Stimulated activated CD8-positive, alpha-beta memory T cell treated with anti-CD3 and anti-CD28 coated beads, Interleukin-2, amount 100 ng/mL, for 48 hours (primary cell): ENCODE measurements at places on chromosomes 2 and 18.

- no peak for DNase-seq
Measured at GRCh38 chr2:209726311-209726710, 45.3 kb upstream of the UNC80 start.

GRCh38 chr2:72204786-72205503 is 57.3 kb upstream of the CYP26B1 start:
- DNase-seq: no peak

GRCh38 chr18:48643262-48643661 is 104.4 kb downstream of the CTIF start:
- no peak for DNase-seq

GRCh38 chr2:101223814-101224231 is 28.9 kb upstream of the CNOT11 start:
- DNase-seq: peak; percentile 7

DNA sequence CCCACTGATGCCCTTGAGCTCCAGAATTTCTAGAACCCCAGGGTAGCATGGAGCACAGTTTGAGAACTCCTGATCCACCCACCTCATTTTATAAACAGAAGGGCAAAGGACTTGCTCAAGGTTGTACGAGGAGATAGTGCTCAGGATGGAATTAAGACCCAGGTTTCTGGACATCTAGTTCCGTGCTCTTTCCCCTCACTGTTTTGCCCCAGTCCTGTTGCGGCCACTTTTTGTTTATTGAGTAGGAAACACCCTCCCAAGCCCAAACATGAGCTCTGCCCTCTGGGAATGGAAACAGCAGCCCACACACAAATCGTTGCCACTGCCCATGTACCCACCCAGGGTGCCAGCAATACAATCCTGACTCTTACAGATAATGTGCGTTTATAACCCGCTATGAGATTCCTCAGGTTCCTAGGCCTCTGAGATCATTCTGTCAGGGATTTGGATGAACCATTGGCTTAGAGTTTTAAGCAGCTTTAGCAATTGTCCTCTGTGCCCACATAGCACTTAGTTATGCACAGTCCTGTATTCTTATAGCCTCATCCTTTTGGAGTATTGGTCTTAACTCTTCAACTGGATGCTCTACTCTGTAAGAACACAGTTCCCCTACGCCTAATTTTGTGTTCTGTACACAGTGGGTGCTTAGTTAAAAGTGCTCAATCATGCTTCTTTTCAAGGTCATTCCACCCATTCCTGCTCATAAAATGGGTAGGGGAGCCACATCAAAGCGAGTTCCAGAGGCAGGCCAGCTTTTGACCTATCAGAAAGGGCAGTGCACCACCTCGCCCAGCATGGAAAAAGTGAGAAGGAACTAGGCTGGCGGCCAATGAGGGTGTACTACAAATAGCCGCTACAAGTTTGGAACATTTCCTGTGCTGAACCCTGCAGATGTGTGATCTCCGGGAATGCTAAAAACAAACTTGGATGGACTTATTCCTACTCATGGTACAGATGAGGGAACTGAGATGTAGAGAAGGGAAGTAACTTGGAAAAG is 60.3 kb upstream of the IGFBP2 start:
- no peak for DNase-seq

- no peak for DNase-seq
Measured at GRCh38 chr2:218323526-218324472, 31.5 kb upstream of the TMBIM1 start.

GRCh38 chr2:86441882-86442641 is 891 bp downstream of the KDM3A start:
- peak; percentile 39 for DNase-seq

DNA sequence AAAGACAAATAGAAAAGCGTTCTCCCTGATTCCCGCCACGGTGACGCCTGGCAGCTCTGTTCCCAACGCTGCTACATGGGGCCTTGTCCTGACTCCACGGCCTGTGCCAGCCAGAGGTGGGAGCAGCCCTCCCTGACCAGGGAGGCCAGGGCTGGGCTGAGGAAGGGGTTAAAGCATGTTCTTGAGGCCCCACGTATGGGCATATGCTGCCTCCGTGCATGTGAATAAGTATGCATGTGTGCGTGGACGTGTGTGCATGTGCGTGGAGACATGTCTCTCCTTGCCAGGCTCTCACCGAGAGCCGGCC is 1.6 kb upstream of the SNED1 start:
- DNase-seq: no peak

DNA sequence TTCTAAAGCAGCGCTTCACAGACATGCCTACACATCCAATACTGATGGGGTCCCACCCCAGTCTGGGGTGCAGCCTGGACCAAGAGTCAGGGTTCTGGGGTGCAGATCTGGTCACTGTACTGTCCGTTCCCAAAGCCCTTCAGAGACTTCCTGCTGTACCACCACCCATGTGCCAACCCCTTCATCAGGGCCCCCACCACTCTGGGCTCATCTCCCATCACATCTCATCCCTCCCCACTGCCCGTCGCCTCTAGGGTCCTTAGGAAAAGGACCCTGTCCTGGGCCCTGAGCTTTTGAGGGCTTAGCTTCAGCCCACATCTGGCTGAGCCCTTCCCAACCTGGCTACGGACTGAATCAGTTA is 37.9 kb upstream of the ID2 start:
- no peak for DNase-seq

DNA sequence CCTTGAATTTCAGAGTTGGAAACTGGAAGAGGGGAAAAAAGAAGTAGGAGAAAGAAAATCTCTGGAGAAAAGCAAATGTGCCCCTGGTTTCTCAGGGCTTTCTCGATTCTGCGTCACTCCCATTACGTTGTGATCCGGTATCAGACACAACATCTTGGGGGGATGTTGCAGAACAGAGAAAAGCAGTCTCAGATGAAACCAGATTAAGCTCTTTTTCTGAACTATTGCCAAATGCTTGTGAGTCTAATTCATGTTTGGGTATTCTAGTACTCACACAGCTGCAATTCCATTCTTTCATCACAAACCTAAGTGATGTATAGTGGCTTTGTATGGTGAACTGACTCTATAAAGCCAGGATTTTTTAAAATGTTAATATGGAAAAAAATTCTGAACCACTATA is 233.2 kb downstream of the TCF4 start:
- DNase-seq: no peak

GRCh38 chr2:65706411-65706810 is 274.0 kb upstream of the SPRED2 start:
- no peak for DNase-seq

DNA sequence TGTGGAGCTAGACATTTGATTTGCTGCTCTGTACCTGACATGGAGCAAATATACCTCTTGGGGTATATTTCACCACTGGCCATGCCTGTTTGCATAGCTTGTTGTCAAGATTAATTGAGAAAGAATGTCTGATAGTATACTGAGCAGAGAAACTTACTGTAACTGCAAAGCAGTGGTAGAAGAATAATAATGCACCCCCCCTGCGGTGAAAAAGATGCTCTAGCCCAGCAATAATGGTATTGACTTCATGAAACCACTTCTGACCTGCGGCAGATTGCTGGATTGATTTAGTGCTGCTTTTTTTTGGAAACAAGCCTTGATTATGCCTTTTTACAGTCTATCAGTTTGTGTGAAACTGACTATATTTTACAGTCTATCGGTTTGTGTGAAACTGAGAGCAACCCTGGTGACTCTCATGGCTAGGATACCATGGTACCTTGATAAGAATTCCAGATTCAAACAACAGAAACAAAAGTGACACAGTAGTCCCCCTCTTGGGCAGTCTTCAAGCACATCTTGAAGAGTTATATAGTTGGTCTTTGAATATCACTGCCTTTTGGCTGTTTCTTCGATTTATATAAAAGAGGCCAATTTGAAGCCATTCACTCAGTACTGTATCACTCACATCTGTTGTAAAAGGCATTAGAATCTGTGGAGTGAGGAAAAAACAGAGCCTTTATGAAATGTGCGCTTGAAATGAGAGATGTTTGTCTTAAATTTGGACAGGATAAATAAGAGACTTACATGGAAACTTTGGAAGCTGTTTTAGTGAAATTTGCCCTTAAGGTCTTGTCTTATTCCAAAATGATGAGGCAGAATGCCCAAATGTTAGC is 102.5 kb downstream of the FMNL2 start:
- DNase-seq: no peak

GRCh38 chr2:141703501-141703900 is 427.3 kb downstream of the LRP1B start:
- DNase-seq: no peak

DNA sequence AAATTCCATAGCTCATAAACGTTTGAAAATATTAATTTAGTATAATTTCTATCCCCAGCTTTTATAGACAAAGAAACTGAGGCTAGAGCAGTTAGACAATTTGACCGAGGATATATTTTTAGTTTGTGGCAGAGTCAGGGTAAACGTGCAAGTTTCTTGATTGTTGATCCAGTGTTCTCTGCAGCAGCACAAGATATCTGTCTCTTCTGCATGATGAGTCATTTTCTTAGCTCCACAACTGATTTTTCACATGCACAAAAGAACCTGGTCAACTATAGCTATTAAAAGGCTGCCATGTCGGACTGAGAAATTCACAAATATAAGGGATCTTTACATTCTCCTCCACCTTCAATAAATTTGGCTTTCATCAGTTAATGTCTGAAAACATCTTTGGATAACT is 143.4 kb upstream of the CYP26B1 start:
- DNase-seq: no peak

- no peak for DNase-seq
Measured at GRCh38 chr2:229059331-229060033, 211.6 kb downstream of the PID1 start.

GRCh38 chr2:151350579-151351195 is 6.7 kb upstream of the TNFAIP6 start:
- DNase-seq: no peak

- DNase-seq: no peak
Measured at GRCh38 chr18:34659579-34660517, 50.2 kb upstream of the DTNA start.

DNA sequence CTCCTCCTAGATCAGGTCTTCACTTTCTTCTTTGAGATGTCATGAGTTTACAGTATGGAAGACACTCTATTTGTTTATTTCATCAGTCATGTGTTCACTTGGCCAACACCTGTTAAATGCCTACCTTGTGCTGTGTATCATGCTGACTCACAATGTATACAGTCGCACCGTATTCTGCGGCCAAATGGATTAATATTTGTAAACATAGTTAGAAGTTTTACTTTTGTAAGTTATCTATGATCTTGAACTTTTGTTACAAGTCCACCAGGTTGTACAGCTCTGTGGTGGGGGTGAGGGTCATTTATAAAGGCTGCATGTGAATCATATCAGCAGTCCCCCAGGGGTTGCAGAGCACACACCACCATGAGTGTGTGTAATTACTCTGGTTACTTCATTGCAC is 408.7 kb upstream of the NRP2 start:
- DNase-seq: no peak

DNA sequence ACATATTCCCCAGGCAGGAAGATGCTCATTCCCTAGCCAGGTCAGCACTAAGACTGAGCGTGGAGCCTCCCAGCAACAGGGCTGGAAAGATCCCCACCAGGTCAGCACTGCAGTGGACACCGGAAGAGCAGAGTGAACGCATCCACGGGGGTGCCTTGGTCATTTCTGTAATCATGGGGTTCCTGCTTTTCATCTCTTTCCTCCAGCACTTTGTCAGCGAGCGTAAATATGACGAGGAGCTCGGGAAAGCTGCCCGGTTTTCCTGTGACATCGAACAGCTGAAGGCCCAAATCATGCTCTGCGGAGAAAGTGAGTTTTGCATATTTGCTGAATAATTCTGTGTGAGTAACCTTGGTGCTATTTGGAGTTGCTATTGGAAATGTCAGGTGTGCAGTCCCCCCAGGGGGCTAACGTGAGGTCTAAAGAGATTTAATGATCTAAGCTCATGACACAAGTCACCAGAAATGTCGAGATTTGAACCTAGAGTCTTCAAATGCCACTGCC is 40.1 kb downstream of the KCTD18 start:
- DNase-seq: no peak

GRCh38 chr2:41321351-41321750 is 726.5 kb upstream of the PKDCC start:
- no peak for DNase-seq

GRCh38 chr2:66433945-66434678 is 813 bp upstream of the MEIS1 start:
- DNase-seq: no peak

GRCh38 chr18:70337139-70337972 is 48.5 kb downstream of the SOCS6 start:
- DNase-seq: no peak

DNA sequence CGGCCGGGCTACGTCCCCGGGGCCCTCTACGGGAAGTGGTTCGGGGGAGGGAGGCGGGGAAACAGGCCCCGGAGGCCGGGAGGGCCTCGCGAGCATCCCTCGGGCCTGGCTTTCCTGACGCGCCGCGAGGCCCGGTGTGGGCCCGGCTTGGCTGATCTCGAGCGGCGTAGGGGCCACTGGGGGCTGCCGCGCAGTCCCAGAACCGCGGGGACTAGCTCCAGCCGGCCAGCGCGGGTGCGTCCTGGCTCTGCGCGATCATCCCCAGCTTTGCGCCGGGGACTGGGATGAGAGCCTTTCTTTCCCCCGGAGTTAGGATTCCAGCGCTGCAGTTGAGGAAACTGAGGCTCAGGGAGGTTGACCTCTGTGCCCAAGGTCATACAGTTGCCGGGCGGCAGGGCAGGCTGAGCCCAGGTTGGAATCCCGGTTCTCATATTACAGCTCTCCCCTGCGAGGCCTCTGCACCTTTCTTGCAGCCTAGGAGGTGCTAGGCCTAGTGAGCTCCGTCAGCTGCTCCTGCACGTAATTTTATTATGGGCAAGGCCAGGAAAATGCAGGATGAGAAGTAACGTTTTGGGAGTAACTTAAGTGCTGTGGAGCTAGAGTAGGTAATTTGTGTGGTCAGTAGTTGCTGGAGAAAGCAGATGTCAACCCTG is 501 bp downstream of the LPIN1 start:
- DNase-seq: no peak

GRCh38 chr18:31049189-31049588 is 6.6 kb upstream of the DSC3 start:
- no peak for DNase-seq
